NCI-H1694 (cell line): ENCODE measurements at places on chromosomes 11 and 22.

GRCh38 chr11:33808228-33808828 lies 34.0 kb upstream of the FBXO3 start:
- peak; percentile 75 for DNase-seq

DNA sequence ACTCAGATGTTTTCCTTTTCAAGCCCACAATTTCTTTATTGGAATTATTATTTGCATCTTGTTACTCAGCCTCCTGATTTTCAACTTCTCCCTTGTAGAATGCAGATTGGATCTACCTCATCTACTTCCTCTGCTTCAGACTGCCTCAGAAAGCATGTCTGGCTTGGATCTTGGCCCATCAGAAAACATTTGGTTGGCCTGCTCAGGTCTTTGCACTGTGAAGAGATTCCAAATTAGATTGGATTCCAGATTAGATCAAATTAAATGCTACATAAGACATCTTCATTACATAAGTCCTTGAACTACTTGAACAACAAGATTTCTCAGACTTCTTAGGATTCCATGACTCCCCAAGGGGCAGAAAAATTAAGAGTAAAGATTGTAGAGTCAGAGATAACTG lies 358.0 kb downstream of the DLG2 start:
- no peak for DNase-seq

- no peak for DNase-seq
Observed at GRCh38 chr22:24989541-24989951, 37.0 kb downstream of the KIAA1671 start.

- no peak for DNase-seq
Observed at GRCh38 chr22:40502919-40503318, 132.5 kb downstream of the SGSM3 start.

GRCh38 chr11:96319898-96320656 lies 22.9 kb downstream of the MAML2 start:
- no peak for DNase-seq

GRCh38 chr11:78192223-78192719 lies 3.6 kb downstream of the USP35 start:
- no peak for DNase-seq

DNA sequence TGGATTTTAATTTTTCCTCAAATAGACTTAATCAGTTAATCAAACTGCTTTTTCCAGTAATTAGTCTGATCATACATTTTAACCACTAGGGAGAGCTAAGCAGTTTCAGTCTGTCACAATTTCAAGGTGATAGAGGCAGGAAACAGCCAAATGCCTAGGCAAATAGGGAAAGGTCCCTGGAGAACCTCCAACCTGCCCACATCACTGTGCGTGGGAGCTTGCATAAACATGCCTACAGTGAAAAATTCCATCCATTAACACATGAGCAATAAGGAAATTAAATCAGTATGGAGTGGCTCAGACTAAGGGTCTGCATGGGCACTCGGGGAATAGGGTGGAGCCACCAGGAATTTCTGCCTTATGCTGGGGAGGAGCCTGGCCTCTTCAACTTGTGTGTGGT lies 74.6 kb downstream of the AASDHPPT start:
- DNase-seq: no peak

DNA sequence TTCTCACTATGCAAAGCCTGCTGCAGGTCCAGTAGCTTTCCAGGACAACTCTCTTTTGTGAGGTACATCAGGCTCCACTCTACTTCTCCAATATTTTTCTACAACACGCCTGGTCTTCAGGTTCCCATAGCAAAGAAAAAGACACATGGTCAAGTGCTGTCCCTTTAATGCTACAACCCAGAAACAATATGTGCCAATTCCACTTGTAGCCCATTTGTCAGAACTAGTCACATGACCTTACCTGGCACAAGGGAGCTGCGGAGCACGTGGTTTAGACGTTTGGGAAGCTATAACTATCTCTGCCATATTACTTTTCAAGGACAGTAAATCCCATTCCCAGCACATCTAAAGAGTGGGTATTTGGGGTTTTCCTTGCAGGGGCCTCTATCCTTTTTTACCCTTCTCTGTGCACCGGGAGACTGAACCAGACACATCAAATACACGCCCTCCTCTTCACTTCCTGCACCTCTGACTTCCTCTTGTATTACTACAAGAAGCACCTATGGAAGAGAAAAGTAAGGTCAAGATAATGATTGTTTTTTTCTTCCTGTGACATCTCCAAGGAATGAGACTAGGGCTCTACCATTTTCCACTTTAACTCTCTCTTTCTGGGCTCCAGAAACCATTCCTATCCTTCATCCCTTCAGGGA lies 237.6 kb downstream of the ETS1 start:
- DNase-seq: no peak

DNA sequence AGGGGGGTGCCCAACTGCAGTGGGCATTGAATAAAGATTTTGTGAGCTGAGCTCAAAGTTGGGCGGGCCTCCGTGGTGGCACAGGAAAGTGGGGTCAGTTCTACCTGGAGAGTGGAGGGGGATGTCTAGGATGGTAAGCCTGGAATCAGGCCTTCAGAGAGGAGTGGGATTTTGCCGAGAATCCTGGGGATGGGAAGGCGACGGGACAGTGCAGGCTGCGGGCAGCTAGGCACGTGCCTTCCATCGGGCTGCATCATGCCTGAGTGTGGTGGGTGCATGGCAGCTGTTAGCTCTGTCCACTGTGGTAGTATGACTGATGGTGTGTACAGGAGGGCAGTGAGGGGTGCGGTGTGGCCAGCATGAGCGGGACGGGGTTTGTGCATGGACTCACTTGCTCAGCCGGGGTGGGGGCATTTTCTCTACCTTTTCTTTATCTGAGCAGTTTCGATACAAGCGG lies 3.6 kb downstream of the SHANK3 start:
- DNase-seq: no peak

GRCh38 chr11:19800162-19800561 lies 87.5 kb downstream of the NAV2 start:
- no peak for DNase-seq

- DNase-seq: no peak
Observed at GRCh38 chr22:41469218-41469851, 418 bp downstream of the ACO2 start.

DNA sequence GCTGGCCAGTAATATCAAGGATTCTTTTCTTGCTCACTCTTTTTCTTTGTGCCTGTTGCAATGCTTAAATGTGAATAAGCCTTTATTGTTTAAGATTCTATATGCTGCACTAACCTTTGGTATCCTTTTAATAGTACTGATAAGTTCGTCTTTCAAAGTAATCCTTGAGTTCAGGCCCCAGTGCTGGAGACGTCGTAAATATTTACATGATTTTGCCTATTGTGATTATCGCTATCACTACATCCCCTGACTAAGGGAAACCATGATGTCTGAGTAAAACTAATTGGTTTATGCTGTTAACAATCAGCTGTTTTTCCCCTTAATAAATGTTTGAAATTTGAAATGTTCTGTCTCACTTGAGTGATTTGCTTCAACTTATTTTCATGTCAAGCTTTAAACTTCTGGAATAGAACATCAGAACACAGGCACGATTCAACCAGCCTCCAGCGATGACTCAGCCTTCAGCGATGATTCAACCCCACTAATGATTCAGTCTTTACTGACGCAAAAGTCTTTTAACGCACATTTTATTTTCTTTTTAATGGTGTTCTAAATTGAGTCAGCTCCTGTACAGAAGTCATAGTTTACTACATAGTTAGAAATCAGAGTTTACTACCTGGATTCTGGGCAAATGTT lies 3.9 kb downstream of the HTATIP2 start:
- no peak for DNase-seq
